Adrenal gland (tissue), 19 donors: ENCODE measurements at places on chromosomes 16 and 17.

- DNase-seq, result no peak
- no peaks in the 10 kb centered on the region for H3K4me1 ChIP-seq
- no peaks in the 10 kb centered on the region for H3K27me3 ChIP-seq
- H3K4me3 ChIP-seq, result no peak overlapping the region
- H3K36me3 ChIP-seq, result no peaks in the 10 kb centered on the region
Observed at GRCh38 chr16:29743827-29744531, 1.8 kb downstream of the C16orf54 start.

DNA sequence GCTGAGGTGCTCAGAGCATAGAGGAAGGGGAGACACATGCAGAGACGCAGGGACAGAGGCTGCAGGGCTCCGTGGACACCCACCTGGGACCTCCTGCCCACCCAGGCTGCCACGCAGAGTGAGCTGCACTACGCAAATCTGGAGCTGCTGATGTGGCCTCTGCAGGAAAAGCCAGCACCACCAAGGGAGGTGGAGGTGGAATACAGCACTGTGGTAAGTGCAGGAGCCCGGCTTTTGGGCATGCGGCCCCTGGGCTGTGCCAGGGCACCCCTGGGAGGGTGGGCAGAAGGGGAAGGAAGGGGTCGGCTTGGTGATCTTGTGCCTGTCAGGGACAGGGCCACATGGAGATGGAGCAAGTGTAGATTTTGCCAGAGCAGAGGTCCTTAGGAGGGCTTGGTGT, 15.2 kb downstream of the CD300A start:
- no peaks in the 10 kb centered on the region for H3K4me1 ChIP-seq
- H3K36me3 ChIP-seq, result no peaks in the 10 kb centered on the region
- H3K27me3 ChIP-seq, result peaks cover 3% of the 10 kb centered on the region
- no peak overlapping the region for H3K4me3 ChIP-seq
- no peak for DNase-seq
- H3K27ac ChIP-seq, result no peak overlapping the region

GRCh38 chr17:13074026-13074425, 56.2 kb upstream of the ELAC2 start:
- H3K4me1 ChIP-seq, result no peaks in the 10 kb centered on the region
- no peak for DNase-seq
- H3K4me3 ChIP-seq, result no peak overlapping the region
- no peaks in the 10 kb centered on the region for H3K36me3 ChIP-seq
- H3K27ac ChIP-seq, result no peak overlapping the region

DNA sequence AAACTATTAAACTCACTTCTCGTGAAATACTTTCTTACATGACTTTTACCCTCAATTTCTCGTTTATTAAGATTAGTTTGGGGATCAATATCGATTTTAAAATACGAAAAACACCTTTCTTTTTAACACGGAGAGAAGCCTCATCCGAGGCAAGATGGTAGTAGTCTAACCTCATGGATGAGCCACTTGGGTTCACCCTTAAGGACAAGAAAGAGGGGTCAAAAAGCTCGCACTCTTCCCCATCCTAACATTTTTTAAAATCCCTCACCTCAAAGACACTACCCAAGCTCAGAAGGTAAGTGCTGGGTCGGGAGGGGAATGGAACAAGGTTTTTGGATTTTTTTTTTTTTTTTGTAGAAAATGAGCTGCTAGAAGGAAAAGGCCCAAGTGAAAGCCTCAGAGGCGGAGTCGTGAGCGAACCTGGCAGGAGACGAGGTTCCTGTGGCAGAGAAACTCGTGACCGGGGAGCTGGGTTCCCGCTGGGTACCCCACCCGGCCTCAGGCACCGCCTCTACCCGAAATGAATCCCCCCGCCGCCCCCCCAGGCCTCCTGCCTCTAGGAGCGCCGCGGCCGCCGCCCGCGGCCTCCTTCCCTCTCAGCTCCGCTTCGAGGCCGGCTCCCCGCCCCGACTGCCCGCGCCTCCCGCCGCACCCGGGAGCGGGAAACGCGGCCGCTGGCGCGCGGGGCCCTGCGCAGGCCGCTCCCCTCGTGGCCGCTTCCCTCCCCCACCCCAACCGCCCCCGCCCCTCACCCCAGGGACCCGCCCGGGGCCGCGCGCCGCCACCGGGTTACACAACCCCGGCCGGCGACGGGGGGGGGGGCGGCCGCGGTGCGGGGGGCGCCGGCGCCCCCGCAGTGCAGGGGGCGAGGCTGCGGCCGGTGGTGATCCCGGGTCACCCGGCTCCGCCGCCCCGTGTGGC, 1.6 kb downstream of the NUFIP2 start:
- H3K27ac ChIP-seq, result peak overlapping the region; percentile 97
- peak overlapping the region; percentile 87 for H3K4me3 ChIP-seq
- peak; percentile 70 for DNase-seq
- H3K4me1 ChIP-seq, result peaks cover 26% of the 10 kb centered on the region
- H3K36me3 ChIP-seq, result no peaks in the 10 kb centered on the region

- H3K36me3 ChIP-seq, result no peaks in the 10 kb centered on the region
- no peak overlapping the region for H3K4me3 ChIP-seq
- H3K4me1 ChIP-seq, result peaks cover 5% of the 10 kb centered on the region
- H3K27me3 ChIP-seq, result no peaks in the 10 kb centered on the region
Observed at GRCh38 chr16:81740169-81740568, 38.9 kb upstream of the PLCG2 start.
